ENCODE measurements at places on chromosomes 2 and 18.

DNA sequence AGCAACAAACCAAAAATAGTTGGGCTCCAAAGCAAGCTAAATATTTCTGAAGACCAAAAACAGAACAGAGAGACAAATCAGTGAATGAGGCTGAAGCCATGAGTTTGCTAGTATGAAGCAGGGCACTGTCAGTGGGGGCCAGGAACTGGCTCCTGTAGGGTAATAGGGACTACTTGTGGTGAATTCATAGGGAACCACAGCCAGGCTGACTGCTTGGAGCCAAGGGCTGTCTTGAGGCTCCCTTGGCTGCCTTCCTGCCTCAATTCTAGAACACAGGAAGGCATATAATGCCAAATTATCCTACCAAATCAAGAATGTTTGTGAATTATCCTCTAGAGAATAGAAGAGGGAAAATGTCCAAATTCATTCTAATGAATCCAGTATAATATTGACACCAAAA is 406.0 kb downstream of the CCDC85A start:
- DNase-seq, result no peak

DNA sequence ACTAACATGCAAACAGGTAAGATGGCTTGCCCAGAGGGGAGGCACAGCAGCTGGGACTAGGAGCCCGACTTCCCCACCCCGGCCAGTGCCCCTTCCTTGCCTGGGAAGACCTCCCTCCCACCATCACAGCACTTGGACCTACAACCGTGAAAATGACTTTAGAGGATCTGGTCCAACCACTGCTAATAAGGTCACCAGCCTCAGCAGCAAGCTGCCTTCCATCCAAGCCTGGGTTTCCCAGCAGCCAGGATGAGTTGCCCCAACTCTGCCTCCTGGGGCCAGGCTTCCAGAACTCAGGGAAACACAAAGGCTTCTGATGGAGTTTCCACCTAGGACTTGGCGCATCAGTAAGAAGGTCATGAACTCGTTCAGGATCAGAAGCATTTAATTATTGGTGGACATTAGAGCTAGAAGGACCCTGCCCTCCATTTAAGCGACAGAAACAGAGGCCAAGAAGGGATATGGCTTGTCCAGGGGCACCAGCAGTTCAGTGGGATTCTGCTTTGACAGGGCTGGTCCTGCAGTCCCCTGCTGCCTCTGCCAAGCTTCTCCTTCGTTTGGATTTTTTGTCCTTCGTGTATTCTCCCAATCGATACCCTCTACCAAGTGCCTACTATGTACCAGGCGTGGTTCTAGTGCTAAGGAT is 403.0 kb upstream of the ID2 start:
- DNase-seq, result no peak

- no peak for DNase-seq
These were observed at the start of gene FAM124B for GRCh38 chr2:224401641-224402342. Gene FAM124B (minus strand): TSS chr2:224402107. CDS start chr2:224401768, 339 bp downstream.

DNA sequence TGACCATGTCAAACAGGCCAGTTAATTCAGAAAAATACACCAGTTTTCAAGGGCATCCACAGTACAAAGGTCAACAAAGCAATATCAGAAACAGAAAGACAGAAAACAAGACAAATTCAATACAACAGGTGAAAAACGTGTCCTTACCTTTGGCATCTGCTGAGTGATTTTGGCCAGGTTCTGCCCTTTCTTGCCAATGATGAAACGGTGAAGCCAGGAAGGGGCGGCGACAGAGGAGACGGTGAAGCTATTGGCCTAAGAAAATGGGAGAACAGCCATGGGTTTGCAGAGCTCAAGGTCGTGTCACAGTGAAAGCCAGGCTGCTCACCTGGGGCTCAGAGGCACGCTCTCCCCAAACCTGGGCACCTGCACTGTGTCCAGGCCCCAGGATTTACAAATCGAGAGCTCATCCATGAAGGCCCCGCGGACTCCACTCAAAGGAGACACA is 60.5 kb downstream of the HDLBP start:
- DNase-seq, result no peak

DNA sequence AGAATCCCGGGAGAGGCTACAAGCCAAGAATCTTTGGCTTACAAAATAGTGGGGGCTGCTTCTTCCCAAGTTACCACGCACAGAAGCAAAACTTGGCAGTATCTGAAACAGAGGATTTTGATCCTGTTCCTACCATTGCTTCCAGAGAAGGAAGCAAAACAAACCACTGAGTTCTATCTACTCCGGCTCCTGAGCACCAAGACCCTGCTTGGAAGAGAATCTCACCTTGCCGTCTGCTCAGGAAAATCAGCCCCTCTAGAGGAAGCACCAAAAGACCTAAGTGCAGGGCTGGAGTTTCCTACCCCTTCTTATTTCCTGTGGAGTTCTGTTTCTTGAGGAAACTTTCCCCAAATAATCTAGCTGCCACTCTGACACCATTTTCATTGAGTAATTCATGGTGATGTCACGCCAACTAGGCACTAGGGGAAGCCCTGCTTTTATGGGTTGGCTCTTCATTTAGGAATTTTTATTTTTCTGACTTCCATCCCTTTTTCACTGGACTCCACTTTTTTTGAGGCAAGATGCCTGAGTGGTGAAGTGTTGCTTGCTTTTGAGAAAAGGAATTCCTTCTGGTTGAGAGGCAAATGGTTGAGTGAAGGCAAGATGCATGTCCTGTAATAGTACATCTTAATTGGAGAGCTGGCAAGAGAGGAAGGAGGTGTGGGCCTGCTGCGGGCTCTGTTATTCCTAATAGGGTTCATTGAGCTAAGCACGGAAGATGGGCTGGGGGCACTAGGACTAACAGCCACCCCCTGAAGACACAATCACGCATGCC is 36.8 kb upstream of the EML4 start:
- DNase-seq, result no peak

GRCh38 chr18:61683856-61684255 is 209.0 kb downstream of the RNF152 start:
- no peak for DNase-seq

Data from stimulated activated CD8-positive, alpha-beta memory T cell treated with anti-CD3 and anti-CD28 coated beads, Interleukin-2, amount 100 ng/mL, for 48 hours (primary cell).